ENCODE measurements at places on chromosomes 6 and 20. TPM values are rescaled to one million over a fixed set of nuclear protein-coding genes. Genes with fewer than 3 reads are reported as not detected.

- H3K36me3 ChIP-seq, result no peaks in the 10 kb centered on the region
- peaks cover 14% of the 10 kb centered on the region for H3K4me1 ChIP-seq
- H3K4me3 ChIP-seq, result no peak overlapping the region
- H3K27me3 ChIP-seq, result no peaks in the 10 kb centered on the region
Observed at GRCh38 chr6:162184465-162184864, 543.1 kb downstream of the PRKN start.

DNA sequence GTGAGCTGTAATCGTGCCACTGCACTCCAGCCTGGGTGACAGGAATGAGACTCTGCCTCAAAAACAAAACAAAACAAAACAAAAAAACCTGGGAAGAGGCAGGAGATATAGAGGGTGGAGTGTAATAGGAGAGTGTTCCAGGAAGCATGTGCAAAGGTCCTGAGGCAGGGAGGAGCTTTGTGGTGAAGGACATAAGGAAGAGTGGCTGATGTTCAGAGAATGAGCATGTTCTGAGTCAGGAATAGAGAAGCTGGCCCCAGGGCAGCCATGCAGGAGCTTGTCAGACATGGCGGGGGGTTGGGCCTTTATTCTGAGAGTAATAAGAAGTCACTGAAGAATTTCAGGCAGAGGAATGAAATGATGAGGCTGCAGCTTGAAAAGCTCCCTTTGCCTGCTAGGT lies 337.0 kb downstream of the CDH26 start:
- peaks cover 2% of the 10 kb centered on the region for H3K4me1 ChIP-seq
- no peaks in the 10 kb centered on the region for H3K36me3 ChIP-seq
- DNase-seq, result peak; percentile 1
- H3K27me3 ChIP-seq, result no peaks in the 10 kb centered on the region
- no peak overlapping the region for H3K4me3 ChIP-seq
- H3K27ac ChIP-seq, result no peak overlapping the region

GRCh38 chr20:25467441-25467840 lies 60.0 kb downstream of the GINS1 start:
- no peaks in the 10 kb centered on the region for H3K36me3 ChIP-seq
- peaks cover 4% of the 10 kb centered on the region for H3K27me3 ChIP-seq
- no peak overlapping the region for H3K4me3 ChIP-seq
- H3K4me1 ChIP-seq, result no peaks in the 10 kb centered on the region

- peaks cover 38% of the 10 kb centered on the region for H3K36me3 ChIP-seq
- no peaks in the 10 kb centered on the region for H3K27me3 ChIP-seq
- no peak overlapping the region for H3K4me3 ChIP-seq
- no peak overlapping the region for H3K27ac ChIP-seq
Observed at GRCh38 chr20:46682063-46682821, 7.0 kb downstream of the TP53RK start.

DNA sequence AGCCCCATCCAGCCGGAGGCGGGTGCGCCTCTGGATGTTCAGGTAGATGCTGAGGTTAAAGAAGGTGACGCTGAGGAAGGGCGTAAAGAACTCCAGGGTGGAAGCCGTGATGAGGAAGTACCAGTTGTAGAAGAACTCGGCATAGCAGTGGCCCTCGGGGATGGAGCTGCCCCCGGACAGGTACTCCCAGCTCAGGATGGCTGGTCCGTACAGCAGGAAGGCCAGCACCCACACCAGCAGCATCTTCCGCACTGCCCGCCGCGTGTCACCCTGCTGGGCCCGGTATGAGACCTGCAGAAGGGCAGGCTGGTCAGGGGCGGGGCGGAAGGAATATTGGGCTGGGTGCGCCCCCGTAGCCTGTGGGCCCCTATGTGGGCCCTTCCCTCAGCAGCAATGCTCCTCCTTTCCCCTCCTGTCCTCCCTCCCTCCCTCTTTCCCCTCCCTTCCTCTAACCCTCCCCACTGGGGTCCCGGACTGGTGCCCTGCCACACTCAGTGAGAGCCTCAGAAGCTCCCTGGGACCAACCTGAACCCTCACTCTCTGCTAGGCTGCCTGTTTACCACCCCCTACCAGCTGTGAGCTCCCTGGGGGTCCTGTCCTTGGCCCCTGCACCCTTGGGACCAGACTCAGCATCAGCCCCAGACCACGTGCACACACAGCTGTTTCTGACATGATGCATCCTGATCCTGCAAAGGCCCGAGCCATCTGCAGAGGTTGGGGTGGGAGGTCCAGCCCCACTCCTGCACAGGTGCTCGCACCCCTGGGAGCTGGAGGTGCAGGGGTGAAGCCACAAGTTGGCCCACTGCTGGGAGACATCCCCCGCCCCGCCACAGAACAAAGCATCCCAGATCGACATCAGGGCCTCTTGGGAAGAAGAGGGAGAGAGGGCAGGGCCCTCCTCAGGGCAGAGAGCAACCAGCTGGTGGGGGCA lies 3.2 kb downstream of the HRH3 start:
- H3K27ac ChIP-seq, result no peak overlapping the region
- H3K27me3 ChIP-seq, result peaks cover 51% of the 10 kb centered on the region
- no peak for DNase-seq
- H3K36me3 ChIP-seq, result no peaks in the 10 kb centered on the region

Gene DPPA5
- total RNA-seq, result not detected

Gene PNLDC1
- total RNA-seq, result not detected

DNA sequence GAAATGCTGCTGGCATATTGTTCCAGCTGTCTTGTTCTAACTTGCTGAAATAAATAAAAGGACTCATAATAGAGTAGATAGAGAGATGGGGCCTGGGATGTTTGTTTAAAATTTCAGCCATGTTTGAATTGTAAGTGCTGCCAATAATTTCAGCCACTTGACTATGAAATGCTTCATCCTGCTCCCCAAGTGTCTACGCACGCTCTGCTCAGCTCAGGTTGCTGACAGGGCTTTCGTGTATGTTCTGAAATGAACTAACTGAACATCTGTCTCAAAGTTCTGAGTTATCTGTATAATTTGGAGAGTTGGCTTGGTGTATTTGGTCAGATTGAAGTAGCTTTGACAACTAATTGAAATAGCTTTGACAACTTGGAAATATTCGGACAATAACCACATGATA lies 387.8 kb downstream of the BMP2 start:
- peaks cover 23% of the 10 kb centered on the region for H3K4me1 ChIP-seq
- H3K4me3 ChIP-seq, result no peak overlapping the region
- no peak for DNase-seq
- no peaks in the 10 kb centered on the region for H3K27me3 ChIP-seq
- H3K27ac ChIP-seq, result no peak overlapping the region

Gene HFE
- total RNA-seq, result 5.2 TPM

- H3K4me1 ChIP-seq, result no peaks in the 10 kb centered on the region
- no peaks in the 10 kb centered on the region for H3K36me3 ChIP-seq
- peaks cover 71% of the 10 kb centered on the region for H3K27me3 ChIP-seq
- no peak for DNase-seq
- no peak overlapping the region for H3K4me3 ChIP-seq
Observed at GRCh38 chr20:59451066-59451630, 150.7 kb downstream of the EDN3 start.

Gene SCRT2
- total RNA-seq, result not detected

DNA sequence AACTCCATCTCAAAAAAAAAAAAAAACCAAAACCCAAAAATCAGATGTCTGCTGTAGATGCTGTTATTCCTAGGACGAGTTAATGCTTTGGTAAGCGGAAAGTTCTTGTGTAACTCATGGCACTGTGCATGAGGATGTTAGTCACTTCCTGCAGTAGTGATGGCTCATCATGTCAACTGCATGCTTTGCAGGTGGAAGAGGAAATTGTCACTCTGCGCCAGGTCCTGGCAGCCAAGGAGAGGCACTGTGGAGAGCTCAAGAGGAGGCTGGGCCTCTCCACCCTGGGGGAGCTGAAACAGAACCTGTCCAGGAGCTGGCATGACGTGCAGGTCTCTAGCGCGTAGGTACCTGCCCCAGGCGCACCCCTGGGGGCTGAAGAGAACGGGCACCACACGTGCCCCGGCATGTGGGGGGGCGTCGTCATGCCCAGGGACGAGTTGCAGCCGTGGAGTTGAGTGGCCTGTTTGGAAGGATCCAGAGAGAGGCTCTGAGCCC lies 8.5 kb downstream of the TPD52L2 start:
- H3K4me1 ChIP-seq, result peaks cover 6% of the 10 kb centered on the region
- peak overlapping the region; percentile 73 for H3K27ac ChIP-seq
- H3K27me3 ChIP-seq, result no peaks in the 10 kb centered on the region
- DNase-seq, result peak; percentile 95
- peak overlapping the region; percentile 19 for H3K4me3 ChIP-seq
- H3K36me3 ChIP-seq, result peaks cover 90% of the 10 kb centered on the region

Gene RIMS4
- not detected for total RNA-seq

DNA sequence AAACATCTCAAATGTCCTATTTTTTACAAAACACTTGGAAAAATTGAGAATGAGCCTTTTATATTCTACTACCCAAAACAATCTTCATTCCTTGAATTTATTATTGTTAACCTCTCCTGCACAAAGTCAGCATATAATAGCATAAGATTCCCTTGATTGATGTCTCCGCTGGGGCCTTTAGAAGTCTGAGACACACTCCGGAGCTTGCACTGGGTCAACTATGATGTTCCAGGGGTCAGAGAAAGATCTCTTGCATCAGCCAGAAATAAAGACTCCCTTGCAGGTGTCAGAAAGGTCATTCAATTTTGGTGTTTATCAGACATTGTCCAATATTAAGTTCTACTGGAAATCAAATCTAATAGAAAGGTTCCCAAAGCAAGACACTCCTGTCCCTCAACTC lies 29.7 kb upstream of the NHSL1 start:
- peaks cover 7% of the 10 kb centered on the region for H3K36me3 ChIP-seq
- peaks cover 5% of the 10 kb centered on the region for H3K4me1 ChIP-seq
- no peak for DNase-seq
- no peak overlapping the region for H3K27ac ChIP-seq
- no peaks in the 10 kb centered on the region for H3K27me3 ChIP-seq

GRCh38 chr6:112827793-112828192 lies 480.7 kb downstream of the RFPL4B start:
- no peak for DNase-seq
- no peak overlapping the region for H3K4me3 ChIP-seq
- no peak overlapping the region for H3K27ac ChIP-seq
- H3K4me1 ChIP-seq, result no peaks in the 10 kb centered on the region

- no peak overlapping the region for H3K4me3 ChIP-seq
- no peaks in the 10 kb centered on the region for H3K27me3 ChIP-seq
- H3K4me1 ChIP-seq, result peaks cover 19% of the 10 kb centered on the region
- no peaks in the 10 kb centered on the region for H3K36me3 ChIP-seq
Observed at GRCh38 chr20:51127713-51128112, 104.8 kb upstream of the KCNG1 start.

GRCh38 chr6:81849248-81849647 lies 96.8 kb upstream of the TENT5A start:
- H3K36me3 ChIP-seq, result no peaks in the 10 kb centered on the region
- H3K4me1 ChIP-seq, result no peaks in the 10 kb centered on the region
- H3K4me3 ChIP-seq, result no peak overlapping the region
- DNase-seq, result no peak

DNA sequence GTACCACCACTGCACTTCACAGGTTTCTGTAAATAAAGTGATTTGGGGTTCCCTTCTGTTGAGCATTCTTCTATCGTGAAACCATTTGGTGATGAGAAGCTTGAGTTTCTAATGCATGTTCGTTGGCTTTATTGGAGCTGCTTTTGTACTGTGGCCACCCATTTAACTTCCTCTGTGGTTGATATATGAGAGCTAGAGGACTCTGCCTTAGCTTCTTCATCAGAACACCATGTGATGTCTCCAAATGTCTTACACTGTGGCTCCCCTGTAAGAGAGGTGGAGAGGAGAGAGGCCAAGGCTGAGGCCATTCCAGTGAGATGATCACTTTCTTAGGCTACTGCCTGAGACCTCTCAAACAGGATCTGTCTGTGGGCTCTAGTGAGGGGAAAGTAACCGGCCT lies 114.5 kb downstream of the SLC16A10 start:
- no peaks in the 10 kb centered on the region for H3K4me1 ChIP-seq
- no peaks in the 10 kb centered on the region for H3K27me3 ChIP-seq
- no peaks in the 10 kb centered on the region for H3K36me3 ChIP-seq
- no peak overlapping the region for H3K27ac ChIP-seq
- H3K4me3 ChIP-seq, result no peak overlapping the region

- no peaks in the 10 kb centered on the region for H3K4me1 ChIP-seq
- no peak overlapping the region for H3K4me3 ChIP-seq
- no peak overlapping the region for H3K27ac ChIP-seq
- H3K36me3 ChIP-seq, result no peaks in the 10 kb centered on the region
Observed at GRCh38 chr6:170057034-170057734, 233.7 kb downstream of the DLL1 start.

GRCh38 chr6:85593438-85594196 lies at the start of gene SNX14:
SNX14 (minus strand) TSS chr6:85593858; CDS start chr6:85593718, 140 bp downstream.
- DNase-seq, result peak; percentile 96
- peak within 1 kb of the TSS; percentile 91 for H3K4me3 ChIP-seq
- peaks cover 19% of the 10 kb centered on the region for H3K4me1 ChIP-seq
- H3K27ac ChIP-seq, result peak within 1 kb of the TSS; percentile 98
- no peaks in the 10 kb centered on the region for H3K27me3 ChIP-seq
- H3K36me3 ChIP-seq, result peaks cover 4% of the 10 kb centered on the region

DNA sequence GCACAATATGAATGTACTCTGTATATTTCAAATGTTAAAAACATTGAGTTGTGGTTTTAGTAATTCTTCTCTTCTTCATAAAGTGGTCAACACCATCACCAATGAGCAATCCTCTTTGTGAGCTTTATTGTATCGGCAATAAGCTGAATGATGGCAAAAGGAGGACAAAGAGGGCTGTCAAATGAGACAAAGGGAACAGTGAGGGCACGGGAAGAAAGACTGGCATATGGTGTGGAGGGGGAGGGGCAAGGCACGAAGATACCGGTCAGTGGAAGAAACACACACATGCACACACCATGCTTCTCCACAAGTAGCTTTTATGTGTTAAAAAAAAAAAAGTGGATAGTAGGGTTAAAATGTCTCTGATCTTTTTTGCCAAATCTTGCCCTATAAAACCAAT lies 506.8 kb upstream of the CITED2 start:
- no peak overlapping the region for H3K27ac ChIP-seq
- H3K27me3 ChIP-seq, result no peaks in the 10 kb centered on the region
- H3K4me3 ChIP-seq, result no peak overlapping the region

Gene C6orf15
- not detected for total RNA-seq

Gene TCF19
- 3.6 TPM for total RNA-seq

DNA sequence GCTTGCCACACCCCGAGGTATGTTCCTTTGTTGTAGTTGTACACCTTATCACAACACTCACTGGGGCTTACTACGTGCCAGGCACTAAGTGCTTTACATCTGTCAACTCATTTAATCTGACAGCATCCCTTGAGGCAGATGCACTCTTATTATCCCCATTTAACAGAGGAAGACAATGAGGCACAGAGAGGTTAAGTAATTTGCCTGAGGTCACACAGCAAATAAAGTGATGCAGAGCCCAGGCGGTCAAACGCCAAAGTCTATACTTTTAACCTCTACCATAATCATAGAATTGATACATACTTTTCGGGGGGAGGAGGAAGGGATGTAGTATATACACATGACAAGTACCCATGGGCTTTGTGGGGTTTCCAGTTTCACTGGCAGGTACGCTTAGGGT lies 37.7 kb downstream of the MDFI start:
- DNase-seq, result no peak
- H3K36me3 ChIP-seq, result peaks cover 6% of the 10 kb centered on the region
- H3K4me3 ChIP-seq, result no peak overlapping the region
- peaks cover 15% of the 10 kb centered on the region for H3K27me3 ChIP-seq
- no peaks in the 10 kb centered on the region for H3K4me1 ChIP-seq

GRCh38 chr20:47041396-47041899 lies 146.8 kb downstream of the EYA2 start:
- no peaks in the 10 kb centered on the region for H3K4me1 ChIP-seq
- no peak for DNase-seq
- no peaks in the 10 kb centered on the region for H3K27me3 ChIP-seq
- no peak overlapping the region for H3K27ac ChIP-seq
- no peak overlapping the region for H3K4me3 ChIP-seq
